ENCODE measurements at places on chromosomes 7 and 10.
A peak's percentile ranks its signal among the peaks of the same experiment; 100 is the strongest.

GRCh38 chr7:45147858-45148652, 9.5 kb upstream of the RAMP3 start:
- DNase-seq: no peak

GRCh38 chr7:114842551-114843065, 79.3 kb upstream of the MDFIC start:
- no peak for DNase-seq

DNA sequence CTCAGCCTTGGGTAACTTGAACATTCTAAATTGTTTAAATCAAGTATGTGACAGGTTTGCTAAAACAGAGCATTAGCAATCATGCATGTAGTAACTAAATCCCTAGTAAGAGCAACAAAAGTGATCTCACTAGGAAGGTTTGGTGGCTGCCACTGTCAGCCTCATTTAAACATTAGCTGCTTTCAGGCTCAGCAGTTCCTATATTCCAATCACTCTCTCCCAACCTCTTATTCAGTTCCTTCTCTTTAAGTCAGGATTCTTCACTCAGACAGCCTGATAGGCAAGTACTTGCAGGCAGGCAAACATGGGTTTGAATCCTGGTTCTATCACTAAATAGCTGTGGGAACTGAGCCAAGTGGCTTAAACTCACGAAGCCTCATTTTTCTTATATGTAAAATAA, 3.6 kb downstream of the CREB3L2 start:
- DNase-seq: no peak

GRCh38 chr7:333393-333764, 43.4 kb downstream of the FOXL3 start:
- DNase-seq: no peak

DNA sequence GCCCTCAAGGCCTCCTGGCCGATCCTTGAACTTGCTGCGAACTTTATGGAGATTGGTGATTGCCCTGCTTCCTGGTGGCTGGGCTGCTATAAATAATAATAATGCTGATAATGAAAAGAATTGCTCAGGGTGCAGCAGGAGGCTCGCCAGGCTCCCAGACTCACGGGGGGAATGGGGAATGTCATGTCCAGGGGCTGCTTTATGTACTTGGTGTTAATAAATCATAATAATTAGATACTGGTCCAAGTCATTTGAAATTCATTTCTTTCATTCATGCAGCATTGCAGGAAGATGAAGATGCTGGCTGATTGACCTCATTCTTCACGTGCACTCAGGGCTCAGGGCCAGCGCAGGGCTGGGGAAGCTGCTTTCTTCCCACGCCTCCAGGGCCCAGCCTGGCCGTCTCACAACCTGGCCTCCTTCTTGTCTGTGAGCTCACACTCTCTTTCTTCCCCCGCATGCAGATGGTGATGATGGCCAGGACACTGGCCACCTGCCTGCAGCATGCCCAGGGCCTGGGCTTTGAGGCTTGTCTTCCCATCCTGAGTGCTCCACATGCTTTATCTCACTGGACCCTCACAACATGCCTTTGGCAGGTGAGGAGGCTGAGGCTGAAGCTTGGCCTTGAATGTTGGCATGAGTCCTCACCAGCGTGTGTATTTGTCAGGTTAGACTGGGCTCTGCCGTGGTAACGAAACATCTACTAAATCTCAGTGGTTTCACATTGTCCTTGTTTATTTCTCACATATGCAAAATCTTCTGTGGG, 138.4 kb upstream of the TNS3 start:
- peak; percentile 46 for DNase-seq

- DNase-seq: no peak
These were observed 214.9 kb downstream of the GPAM start for GRCh38 chr10:111968647-111969046.

- no peak for DNase-seq
These were observed 90.1 kb downstream of the FAM53B start for GRCh38 chr10:124653811-124654651.

GRCh38 chr7:140153666-140154161, 23.1 kb downstream of the KDM7A start:
- no peak for DNase-seq

- peak; percentile 26 for DNase-seq
These were observed 45.4 kb upstream of the MBL2 start for GRCh38 chr10:52818019-52818418.

GRCh38 chr10:58023341-58024073, 244.2 kb downstream of the IPMK start:
- peak; percentile 81 for DNase-seq

Data from non-pigmented ciliary epithelial cell (primary cell).